ENCODE measurements at places on chromosomes 1 and 21. TPM values are rescaled to one million over a fixed set of nuclear protein-coding genes. Genes with fewer than 3 reads are reported as not detected.

ASTN1 gene
- not detected for total RNA-seq

AJAP1 gene
- total RNA-seq, result 3.1 TPM

PTPN7 gene
- 5.2 TPM for total RNA-seq

SLAMF9 gene
- not detected for total RNA-seq

STUM gene
- 0.20 TPM for total RNA-seq

ERICH3 gene
- 37.5 TPM for total RNA-seq

All from upper lobe of left lung (tissue), 6 donors.